Inflammatory macrophage treated with lipopolysaccharide for 1 hour (primary cell): ENCODE measurements at places on chromosomes 6 and 20.

DNA sequence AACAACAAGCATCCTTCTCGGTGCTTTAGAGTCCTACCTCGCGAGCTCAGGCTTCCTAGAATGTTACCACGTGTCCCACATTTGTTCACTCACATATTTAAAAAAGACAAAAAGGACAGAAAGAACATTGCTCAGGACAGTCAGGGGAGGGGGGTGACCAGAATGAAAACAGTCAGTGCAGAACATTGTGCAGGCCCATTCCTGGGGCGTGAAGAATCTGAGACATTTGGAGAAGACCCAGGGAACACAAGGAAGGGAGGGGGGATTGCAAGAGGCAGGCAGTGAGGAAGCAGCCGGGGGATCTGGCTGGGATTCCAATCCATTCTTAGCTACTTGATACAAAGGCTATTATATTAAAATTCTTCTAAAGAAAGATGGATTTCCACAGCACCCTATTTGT is 270.4 kb upstream of the CITED2 start:
- DNase-seq = no peak

- DNase-seq = no peak
Measured at GRCh38 chr6:72042088-72042487, 155.7 kb downstream of the RIMS1 start.

DNA sequence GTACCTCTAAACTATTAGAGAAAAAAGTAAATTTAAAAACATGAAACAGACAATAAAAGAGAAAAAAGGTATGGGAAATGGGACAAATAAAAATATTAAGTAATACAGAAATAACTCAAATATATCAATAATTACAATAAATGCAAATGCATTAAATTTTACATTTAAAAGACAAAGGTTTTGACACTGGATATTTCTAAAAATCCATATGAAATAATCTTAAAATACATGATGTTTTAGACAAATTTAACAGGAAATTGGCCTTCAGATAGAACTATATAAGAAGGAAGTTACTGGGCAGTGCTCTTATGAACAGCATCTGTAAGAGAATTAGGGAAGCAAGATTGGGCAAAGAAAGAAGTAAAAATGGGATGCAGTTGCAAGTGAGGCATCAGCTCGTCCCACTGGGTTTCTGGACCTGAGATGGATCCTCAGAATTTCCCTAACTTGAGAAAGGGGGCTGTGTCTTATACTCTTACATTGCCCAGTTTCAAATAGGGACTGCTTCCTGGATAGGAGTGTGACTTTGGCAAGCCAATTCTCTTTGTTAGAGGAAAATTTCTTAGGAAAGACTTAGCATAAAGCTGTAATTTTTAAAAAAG is 376.7 kb downstream of the SMOC2 start:
- no peak for DNase-seq

GRCh38 chr20:6311097-6311496 is 188.3 kb upstream of the FERMT1 start:
- no peak for DNase-seq

DNA sequence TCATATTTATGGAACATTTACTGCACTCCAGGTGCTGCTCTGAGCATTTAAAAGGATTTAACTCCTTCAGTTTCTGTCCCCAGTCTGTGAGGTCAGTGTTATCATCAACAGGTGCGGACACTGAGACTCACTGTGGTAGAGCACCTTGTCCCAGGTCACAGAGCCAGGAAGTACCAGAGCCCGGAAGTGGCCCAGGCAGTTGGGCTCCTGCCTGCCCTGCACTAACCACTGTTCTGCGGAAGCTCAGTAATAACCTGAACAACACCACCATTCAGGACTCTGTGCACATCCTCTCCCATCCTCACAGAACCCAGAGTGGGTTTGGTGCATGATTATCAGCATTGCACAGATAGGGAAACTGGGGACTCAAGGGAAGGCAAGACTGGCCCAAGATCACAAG is 16.8 kb upstream of the SIRPG start:
- no peak for DNase-seq

GRCh38 chr6:89662659-89663223 is 24.2 kb upstream of the LYRM2 start:
- no peak for DNase-seq

DNA sequence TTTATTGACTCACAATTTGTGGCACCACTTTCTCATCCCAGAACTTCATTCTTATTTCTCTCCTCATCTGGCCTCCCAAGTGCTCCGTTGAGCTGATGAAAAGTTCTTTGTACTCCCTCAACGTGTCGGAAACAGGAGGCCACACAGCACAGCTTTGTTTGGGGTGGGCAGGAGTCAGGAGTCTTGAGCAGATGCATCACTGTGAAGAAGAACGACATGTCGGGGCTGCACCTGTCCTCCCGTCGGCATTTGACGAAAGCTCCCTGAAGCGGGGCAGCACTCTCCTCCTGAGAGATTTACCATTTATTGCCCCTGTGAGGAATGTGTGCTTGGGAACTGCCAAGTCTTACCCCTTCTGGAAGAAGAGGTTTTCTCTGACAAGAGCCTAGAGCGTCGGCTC is 28.1 kb downstream of the TAF8 start:
- no peak for DNase-seq

DNA sequence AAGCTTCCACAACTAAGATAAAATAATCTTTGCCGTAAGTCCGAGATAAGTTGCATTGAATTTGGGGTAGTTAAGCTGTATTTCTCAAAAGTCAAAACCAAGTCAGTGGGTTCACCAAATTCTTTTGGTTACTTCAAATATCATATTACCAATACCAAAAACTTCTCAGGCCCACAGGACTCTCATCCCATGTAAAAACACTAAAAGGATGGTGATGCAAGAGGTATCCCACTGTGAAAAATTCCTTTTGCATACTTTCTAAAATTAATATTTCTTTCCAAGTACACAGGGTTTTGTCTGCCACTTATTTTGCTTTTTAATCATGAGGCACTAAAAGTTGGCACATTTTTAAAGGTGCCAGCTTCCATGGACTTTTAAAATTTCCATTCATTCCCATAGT is 151.3 kb downstream of the GJA10 start:
- no peak for DNase-seq

- no peak for DNase-seq
Measured at GRCh38 chr6:55704421-55704820, 125.4 kb upstream of the HMGCLL1 start.

GRCh38 chr20:3105256-3106137 is 21.0 kb upstream of the AVP start:
- DNase-seq = no peak

- no peak for DNase-seq
Measured at GRCh38 chr20:57461726-57462125, 63.2 kb downstream of the CTCFL start.

GRCh38 chr20:22339091-22339881 is 245.1 kb downstream of the FOXA2 start:
- DNase-seq = peak; percentile 37

- no peak for DNase-seq
Measured at GRCh38 chr20:46157076-46157592, 39.0 kb downstream of the CD40 start.
